ENCODE measurements at places on chromosomes 5 and 9. TPM values are rescaled to one million over a fixed set of nuclear protein-coding genes. Genes with fewer than 3 reads are reported as not detected.

The OBP2B gene
- not detected for total RNA-seq

The NHP2 gene
- total RNA-seq, result 161 TPM

The RLN1 gene
- total RNA-seq, result not detected

The SLC1A1 gene
- total RNA-seq, result 8.5 TPM

The GHR gene
- total RNA-seq, result 39.1 TPM

The SLC6A19 gene
- not detected for total RNA-seq

The HTR1A gene
- total RNA-seq, result not detected

The CDH9 gene
- total RNA-seq, result not detected

The ECSCR gene
- total RNA-seq, result 12.8 TPM

Data from tibial nerve (tissue), 4 donors.